ENCODE measurements at places on chromosomes 12 and 14.

GRCh38 chr14:77582511-77582910, 33.9 kb downstream of the SPTLC2 start:
- no peak for DNase-seq

- DNase-seq: peak; percentile 83
Observed at GRCh38 chr14:65229748-65230728, 127.7 kb upstream of the MAX start.

- no peak for DNase-seq
Observed at GRCh38 chr14:67186172-67186768, 3.0 kb upstream of the GARIN2 start.

DNA sequence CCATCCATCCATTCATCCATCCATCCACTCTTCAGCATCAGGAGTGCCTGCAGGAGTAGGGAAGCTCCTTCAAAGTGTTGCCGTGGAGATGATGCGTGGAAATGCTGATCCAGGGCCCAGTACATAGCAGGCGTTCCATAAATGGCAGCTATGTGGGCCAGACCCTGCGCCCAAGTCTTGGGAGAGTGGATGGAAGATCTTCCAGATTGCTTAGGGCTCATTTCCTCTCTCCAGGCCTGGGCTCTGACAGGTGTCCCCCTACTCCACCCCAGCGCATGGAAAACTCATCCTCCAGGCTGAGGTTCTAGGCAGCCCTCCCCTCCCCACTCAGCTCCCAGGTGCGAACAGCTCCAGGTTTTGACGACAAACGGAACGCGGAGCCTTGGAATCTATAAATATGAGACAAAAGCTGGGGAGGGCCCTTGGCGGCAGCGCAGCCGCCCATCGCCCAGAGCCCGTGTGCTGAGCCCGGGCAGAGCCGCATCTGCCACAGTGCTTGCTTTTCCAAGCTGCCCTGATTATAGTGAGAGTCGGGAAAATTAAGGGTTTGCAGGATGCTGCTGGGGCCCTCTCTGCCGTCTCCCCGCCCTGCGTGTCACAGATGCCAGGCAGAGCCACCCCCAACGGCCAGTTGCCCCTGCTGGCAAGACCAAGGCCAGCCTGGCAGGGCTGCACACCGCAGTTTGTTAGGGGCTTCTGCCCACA, 1.6 kb downstream of the BEGAIN start:
- DNase-seq: no peak

GRCh38 chr14:36768638-36769337, 107.1 kb downstream of the PAX9 start:
- no peak for DNase-seq

DNA sequence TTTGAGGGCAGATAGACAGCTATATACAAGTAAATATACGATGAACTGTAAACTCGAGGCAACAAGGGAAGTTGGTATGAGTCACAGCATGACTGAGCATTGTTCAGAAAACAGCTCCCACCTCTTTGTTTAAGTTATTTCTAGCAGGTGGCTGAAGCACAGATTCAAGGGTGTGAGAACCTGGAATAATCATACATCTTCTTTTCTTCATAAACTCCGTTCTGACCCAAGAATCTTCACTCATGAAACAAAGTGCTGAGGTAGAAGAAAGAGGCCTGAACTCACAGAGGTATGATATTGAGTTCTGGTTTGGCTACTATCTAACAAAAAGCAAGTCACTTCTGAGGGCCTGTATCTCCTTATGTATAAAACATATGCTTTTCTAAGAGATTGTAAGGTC, 364.1 kb upstream of the KITLG start:
- DNase-seq: no peak

DNA sequence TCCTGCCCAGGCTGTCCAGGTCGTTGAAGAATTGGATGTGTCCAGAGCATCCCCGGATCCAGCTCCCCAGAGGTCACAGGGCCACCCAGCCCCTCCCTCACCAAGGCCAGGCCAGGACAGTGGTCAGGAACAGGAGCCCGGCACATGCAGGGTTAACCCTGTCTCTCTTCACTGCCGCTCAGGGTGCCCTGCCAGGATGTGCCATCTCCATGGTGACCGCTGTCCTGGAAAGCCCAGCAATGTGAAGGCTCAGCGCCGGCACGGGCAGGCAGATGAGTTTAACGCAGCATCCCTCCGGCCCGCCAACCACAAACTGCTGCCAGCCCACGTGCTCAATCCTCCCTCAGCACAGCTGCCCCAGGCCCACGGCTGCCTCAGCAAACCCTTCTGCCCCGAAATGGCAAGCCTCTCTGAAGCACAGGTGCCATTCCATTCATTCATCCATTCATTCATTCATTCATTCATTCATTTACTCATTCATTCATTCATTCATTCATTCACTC, 4.4 kb downstream of the TMEM179 start:
- DNase-seq: no peak
